Tibial nerve (tissue), 4 donors: ENCODE measurements at places on chromosomes 1 and 21.

DNA sequence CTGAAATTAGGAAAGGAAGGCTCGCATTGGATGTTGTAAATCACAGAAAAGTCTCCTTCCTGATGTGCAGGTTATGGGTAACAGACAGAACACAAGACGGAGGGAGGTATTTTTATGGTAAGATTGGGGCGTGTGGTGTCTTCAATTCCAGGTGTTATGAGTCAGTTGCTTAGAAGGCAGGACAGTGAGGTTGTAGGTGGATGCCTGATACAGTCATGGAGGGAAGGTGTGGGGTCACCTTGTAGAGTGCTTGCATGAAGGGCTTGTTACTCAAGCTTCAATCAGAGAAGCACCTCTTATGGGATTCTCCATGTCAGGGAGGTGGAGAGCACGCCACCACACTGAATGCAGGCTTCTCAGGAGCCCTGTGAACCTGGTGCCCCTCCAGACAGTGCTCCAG is 63.1 kb downstream of the C1orf21 start:
- DNase-seq, result no peak

GRCh38 chr1:230167419-230167852 is 100.4 kb downstream of the GALNT2 start:
- DNase-seq, result no peak

GRCh38 chr1:180966312-180966711 is 53.6 kb downstream of the KIAA1614 start:
- no peak for DNase-seq

- DNase-seq, result no peak
Measured at GRCh38 chr1:228794810-228795209, 59.5 kb downstream of the RHOU start.

- DNase-seq, result no peak
Measured at GRCh38 chr1:235011599-235012435, 116.8 kb downstream of the TOMM20 start.

GRCh38 chr1:118911571-118911970 is 76.6 kb downstream of the TBX15 start:
- DNase-seq, result no peak

- DNase-seq, result no peak
Measured at GRCh38 chr1:226076378-226076777, 13.9 kb downstream of the H3-3A start.
